ENCODE measurements at places on chromosomes 13 and 19.
A peak's percentile ranks its signal among the peaks of the same experiment; 100 is the strongest.

DNA sequence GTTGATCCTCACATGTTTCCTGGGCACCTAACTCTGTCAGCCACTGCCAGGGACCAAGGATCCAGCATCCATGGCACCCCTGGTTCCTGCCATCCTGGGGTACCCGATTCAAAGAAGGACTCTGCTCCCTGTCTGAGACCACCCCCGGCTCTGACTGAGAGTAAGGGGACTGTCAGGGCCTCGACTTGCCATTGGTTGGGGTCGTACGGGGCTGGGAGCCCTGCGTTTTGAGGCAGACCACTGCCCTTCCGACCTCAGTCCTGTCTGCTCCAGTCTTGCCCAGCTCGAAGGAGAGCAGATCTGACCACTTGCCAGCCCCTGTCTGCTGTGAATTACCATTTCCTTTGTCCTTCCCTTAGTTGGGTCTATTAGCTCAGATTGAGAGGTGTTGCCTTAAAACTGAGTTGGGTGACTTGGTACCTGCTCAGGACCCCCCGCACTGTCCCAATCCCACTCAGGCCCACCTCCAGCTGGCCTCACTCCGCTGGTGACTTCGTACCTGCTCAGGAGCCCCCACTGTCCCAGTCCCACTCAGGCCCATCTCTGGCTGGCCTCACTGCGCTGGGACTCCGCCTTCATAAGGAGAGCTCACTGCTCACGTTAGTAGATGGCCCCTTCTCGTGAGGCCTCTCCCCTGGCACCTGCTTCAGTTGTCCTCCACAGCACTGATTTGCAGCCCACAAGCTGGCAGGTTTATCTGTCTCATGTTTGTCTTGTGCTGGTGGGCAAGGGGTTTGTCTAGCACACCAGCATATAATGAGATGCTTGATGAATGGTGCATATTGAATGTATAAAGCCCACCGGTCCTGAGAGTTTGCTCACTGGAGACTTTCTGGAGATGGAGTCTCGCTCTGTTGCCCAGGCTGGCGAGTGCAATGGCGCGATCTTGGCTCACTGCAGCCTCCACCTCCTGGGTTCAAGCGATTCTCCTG, 3.9 kb downstream of the RPL28 start:
- DNase-seq = no peak

GRCh38 chr13:20877902-20878301, 24.6 kb downstream of the XPO4 start:
- DNase-seq = no peak

DNA sequence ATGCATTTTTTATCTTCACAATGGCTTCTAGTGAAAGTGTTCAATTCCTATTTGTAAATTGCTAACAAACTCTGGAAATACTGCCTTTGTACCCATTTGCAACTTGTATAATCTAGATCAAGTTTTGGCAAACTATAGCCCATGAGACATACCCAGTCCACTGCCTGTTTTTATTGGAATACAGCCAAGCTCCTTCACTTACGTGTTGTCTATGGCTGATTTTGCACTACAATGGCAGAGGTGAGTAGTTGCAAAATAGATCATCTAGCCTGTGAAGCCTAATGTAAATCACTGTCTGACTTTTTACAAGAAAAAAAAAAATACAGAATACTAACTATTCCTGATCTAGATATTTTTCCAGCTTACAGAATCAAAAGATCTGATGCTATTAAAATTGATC, 37.1 kb downstream of the DZIP1 start:
- DNase-seq = no peak

DNA sequence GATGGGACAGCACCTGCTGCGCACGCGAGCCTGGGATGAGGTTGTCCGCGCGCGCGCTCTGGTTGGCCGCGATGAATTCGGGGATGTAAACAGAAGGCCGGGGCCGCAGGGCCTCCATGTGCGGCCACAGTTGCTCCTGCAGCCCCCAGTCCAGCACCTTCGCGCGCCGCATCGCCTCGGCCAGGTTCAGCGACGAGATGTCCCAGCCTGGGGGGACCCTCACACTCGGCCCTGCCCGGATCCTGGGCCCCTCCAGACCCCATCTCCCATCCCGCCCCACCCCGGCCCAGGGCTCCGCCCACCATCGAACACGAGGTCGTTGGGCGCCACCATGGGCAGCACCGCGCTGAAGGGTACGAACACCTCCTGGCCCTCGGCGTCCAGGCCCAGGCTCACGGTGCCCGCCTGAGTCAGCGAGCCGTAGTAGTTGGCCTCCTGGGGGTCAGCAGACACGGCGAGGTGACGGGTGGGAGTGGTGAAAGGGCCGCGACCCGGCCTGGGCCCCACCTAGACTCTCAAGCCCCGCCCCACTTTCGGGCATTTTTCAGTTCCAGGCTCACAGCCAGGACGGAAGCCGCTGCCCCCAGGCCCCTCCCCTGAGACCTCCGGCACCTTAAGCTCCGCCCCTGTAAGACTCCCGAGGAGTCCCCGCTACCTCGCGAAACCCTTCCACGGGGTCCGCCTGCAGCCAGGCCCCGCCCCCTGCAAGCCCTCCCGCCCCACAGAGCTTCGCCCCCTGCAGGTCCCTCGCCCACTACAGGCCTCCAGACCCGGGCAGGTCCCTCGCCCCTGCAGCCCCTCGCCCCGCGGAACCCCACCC, 1.1 kb downstream of the ISYNA1 start:
- DNase-seq = no peak

GRCh38 chr13:83531022-83531421, 351.3 kb downstream of the SLITRK1 start:
- no peak for DNase-seq

- no peak for DNase-seq
Measured at GRCh38 chr13:103078158-103078557, 11.9 kb upstream of the SLC10A2 start.

DNA sequence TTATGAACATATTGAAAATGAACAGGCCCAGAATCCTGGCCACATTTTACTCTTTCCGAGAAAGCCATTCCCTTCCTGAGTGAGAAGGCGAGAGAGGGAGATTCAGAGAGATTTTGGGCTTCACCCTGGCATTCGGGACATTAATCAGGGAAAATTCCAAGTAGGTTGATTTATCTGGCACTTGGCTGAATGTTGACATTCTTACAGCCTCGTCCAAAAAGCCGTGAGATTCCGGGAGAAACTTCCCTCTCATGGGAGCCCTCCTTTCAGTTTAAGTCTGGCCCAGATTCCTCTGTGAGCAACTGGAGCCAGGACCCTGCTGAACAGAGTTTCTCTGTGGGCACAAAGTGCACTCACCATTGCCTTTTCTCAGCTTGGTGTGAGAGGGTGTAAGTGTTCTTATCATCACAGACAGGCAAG, 129.2 kb upstream of the PEG3 start:
- DNase-seq = no peak

- no peak for DNase-seq
Measured at GRCh38 chr13:44506719-44507118, 69.4 kb downstream of the TSC22D1 start.

DNA sequence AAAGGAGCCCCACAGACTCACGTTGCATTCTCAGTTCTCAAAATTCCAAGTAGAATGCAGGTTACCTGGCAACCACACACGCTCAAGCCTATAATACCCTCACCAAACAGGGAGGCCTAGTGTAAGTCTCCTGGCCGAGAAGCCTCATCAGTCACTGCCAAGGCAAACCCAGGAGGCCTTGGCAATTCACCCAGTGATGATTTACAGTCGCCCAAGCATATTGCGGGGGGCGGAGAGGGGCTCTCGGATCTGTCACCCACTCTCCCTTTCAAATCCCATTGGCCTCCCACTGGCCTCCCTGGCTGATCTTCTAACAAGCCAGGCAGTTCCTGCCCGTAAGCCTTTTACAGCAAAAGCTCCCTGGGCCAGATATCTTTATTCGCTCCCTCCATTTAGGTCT, 1.1 kb downstream of the AKAP8L start:
- DNase-seq = no peak

DNA sequence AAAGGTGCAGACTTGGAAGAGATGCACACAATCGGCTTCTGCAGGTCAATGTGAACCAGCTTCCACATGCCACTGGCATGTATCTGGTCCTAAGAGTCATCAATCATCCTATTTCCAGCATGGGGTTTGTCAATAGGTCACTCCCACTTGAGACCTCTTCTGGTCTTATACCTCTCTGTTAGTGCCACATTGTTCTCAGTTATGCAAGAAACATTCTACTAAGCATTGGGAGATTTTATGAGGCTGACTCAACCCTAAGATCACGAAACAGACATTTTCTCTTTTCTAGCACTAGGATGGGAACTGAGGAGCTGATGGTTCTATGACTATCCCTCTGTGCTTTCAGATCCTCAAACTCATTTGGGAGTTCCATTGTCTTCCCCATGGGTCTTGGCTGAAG, 581.5 kb upstream of the KLF12 start:
- no peak for DNase-seq

GRCh38 chr19:5585461-5586299, 17.9 kb upstream of the TINCR start:
- DNase-seq = peak; percentile 54

GRCh38 chr13:97141564-97142005, 80.5 kb upstream of the MBNL2 start:
- DNase-seq = no peak

DNA sequence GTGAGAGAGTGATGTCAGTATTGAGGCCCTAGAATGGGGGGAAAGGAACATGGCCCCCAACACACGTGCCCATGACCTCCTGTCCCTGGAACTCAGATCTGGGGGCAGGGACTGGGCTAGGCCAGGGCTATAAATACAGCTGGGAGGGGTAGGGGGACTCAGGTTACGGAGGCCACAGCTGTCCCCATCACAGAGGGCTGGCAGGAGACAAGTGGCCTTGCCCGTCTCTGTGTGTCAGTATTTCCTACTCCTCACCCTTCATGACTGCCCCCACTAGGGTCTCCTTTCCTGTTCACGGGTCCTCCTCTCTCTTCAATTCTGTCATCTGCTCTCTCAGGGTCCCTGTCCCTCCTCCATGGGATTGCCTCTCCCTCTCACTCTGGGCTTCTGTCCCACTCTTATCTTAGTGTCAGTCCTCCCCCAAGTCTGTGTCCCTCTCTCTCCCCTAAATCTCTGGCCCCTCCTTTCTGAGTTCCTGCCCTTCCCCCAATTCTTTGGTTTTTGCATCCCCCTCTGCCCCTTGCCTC, 687 bp upstream of the HRC start:
- DNase-seq = no peak

- DNase-seq = no peak
Measured at GRCh38 chr13:97057176-97057575, 62.9 kb upstream of the OXGR1 start.

GRCh38 chr19:3652422-3652821, 25.8 kb upstream of the CACTIN start:
- DNase-seq = no peak

- DNase-seq = no peak
Measured at GRCh38 chr19:35643255-35644205, 2.0 kb downstream of the ETV2 start.

DNA sequence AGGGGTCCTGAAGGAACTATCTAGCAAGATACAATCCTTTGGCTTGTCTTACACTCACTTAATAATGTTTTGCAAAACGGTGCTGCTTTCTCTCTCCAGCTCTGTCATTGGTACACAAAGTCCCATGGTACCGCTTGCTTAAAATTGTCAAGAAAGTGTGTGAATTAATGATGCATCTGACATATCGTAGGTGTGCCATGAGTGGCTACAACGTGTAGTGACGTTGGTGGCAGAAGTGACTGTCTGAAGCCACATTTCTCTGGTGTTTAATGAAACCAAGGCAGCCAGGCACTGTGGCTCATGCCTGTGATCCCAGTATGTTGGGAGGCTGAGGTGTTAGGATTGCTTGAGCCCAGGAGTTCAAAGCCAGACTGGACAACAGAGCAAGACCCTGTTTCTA, 2.6 kb downstream of the HSH2D start:
- no peak for DNase-seq

DNA sequence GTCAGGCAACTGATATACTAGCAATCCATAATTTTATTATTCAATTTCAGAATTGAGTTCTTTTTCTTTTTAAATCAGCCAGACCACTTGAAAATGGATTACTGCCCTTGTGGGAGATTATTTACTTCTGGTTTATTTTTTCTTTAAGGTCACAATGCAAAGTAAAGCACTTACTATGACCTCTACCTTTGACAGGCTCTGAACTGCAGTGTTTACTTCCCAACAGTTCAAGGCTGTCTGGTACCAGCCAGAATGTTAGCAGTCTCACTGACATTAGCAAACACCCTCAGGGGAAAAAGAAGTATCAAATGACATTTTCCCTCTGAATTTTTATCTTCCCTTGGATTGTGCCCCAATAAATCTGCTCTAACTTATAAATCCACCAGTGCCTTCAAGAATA, 57.5 kb downstream of the RAP2A start:
- no peak for DNase-seq

- no peak for DNase-seq
Measured at GRCh38 chr13:19060311-19061002, 121.2 kb downstream of the TUBA3C start.

DNA sequence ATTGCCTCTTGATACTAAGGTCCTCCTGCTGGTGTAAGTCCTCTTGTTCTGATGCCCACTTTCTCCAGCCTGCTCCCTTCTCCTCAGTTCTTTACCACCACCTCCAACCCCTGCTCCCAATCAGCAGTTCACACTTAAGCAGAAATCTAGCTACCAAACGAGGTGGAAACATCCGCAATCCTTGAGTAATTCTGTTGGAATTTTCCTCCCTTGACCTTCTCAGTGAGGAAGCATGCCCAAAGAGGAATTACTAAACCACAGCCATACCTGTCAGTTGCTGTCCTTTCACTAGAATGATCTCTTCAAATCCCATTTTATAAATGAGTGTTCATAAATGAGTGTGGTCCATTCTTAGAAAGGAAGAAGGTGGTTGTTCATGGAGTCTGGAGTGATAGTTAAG, 289.9 kb downstream of the DACH1 start:
- DNase-seq = no peak

DNA sequence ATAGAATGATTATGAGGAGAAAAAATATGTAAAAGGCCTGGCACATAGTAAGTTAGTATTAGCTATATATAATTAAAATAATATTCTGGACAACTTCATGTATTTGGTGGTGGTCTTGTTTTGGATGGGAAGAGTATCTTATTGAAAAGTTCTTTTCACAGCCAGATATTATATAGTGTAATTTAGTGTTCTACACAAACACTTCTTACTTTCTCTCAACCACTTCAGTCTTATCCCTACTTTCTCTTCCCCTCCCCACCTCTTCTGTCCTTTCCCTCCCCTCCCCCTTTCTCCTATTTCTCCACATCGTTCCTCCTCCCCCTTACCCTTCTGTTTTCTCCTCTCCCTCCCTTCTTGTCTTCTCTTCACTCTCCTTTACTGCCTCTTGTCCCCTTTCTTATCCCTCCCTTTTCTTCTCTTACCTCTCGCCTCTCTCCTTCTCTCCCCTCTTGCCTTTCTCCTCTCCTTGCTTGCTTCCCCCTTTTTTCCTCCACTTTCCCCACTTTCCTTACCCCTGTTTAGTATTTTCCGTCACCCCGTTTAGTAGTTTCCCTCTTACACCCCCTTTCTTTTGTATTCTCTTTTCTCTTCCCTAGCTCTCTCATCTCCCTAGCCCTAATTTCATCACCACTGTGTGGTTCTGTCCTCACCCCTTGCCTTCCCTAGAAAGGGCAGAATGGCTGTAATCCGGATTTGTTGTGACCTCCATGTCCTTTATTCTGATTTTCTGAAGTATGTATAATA, 107.2 kb upstream of the MLNR start:
- no peak for DNase-seq

GRCh38 chr19:53581871-53582279, 43.9 kb downstream of the ZNF331 start:
- DNase-seq = no peak
